ENCODE measurements at places on chromosomes 12 and 14. TPM values are rescaled to one million over a fixed set of nuclear protein-coding genes. Genes with fewer than 3 reads are reported as not detected.
A peak's percentile ranks its signal among the peaks of the same experiment; 100 is the strongest.

ZFHX2 gene
- 1.3 TPM for total RNA-seq

CHD8 gene
- total RNA-seq: 84.3 TPM

SLC6A15 gene
- 0.25 TPM for total RNA-seq

DDN gene
- total RNA-seq: 0.48 TPM

DNA sequence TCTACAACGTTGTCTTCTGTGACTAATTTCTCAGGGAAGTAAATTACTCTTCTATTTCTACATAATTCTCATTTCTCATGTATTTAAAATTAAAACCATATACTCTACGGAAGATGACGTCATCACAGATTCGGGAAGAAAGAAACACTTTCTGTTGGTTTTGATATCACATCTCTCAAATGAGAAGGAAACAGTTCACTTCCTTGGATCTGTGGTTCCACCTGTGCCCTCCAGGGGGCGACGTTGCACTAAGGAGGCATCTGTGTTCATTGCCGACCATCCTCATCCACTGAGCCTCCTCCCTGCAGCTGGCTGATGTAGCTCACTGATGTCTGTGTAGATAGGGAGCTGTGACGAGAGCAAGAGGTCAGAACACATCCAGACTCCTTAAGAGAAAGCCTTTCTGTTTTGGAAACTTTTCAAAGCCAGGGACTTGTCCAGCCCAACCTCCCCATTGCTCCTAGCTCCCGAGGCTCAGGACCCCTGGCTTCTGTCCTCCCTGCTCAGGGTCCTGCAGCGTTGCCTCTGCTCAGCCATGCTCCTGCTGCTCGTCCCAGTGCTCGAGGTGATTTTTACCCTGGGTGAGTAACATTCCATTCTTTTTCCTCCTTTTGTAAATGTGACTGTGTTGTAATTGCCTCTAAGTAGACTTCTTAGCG, 172.7 kb upstream of the OR4E1 start:
- peaks cover 23% of the 10 kb centered on the region for H3K36me3 ChIP-seq
- H3K4me1 ChIP-seq: peaks cover 12% of the 10 kb centered on the region
- H3K27ac ChIP-seq: peak overlapping the region; percentile 87
- DNase-seq: peak; percentile 86
- peak overlapping the region; percentile 84 for H3K4me3 ChIP-seq
- peaks cover 13% of the 10 kb centered on the region for H3K27me3 ChIP-seq

B4GALNT1 gene
- total RNA-seq: 1.5 TPM

C12orf50 gene
- total RNA-seq: 0.11 TPM

BLOC1S1 gene
- total RNA-seq: 107 TPM

PNN gene
- 87.8 TPM for total RNA-seq

DNA sequence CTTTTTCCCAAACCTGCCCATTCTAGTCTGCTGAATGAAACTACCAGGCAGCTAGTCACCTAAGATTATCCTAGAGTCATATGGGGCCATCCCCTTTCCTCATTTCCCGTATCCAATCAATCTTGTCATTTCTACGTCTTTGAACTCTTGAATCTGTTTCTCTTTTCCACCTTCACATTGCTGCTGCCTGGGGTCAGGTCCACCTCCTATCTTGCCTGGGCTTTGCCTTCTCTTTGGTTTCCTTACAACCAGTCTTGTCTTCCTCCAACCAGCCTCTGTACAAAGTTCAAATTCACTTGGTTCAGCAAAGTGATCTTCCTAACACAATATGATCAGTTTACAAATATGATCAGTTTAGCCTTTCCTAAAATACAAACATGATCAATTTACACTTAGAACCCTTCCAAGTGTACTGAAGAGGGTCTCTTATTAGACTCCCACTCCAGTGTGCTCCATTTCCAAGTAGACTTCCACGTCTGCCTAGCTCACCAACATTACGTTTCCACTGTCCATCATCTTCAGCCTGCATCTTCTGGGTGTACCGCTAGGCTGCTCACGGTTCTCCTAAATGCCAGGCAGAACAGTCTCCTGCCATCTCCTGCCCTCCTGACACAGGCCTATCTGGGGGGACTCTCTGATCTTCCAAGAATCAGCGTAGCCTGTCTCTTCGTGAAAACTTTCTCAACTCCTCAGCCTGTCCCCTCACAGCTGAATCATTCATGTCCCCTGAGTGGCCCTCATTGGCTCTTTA, 4.1 kb upstream of the ACVR1B start:
- H3K4me1 ChIP-seq: peaks cover 4% of the 10 kb centered on the region
- no peaks in the 10 kb centered on the region for H3K36me3 ChIP-seq
- no peak for DNase-seq
- no peak overlapping the region for H3K27ac ChIP-seq
- peaks cover 13% of the 10 kb centered on the region for H3K27me3 ChIP-seq

- DNase-seq: no peak
- H3K4me3 ChIP-seq: no peak overlapping the region
- no peaks in the 10 kb centered on the region for H3K36me3 ChIP-seq
- no peaks in the 10 kb centered on the region for H3K4me1 ChIP-seq
- no peak overlapping the region for H3K27ac ChIP-seq
Measured at GRCh38 chr14:24870949-24871701, 178.8 kb downstream of the STXBP6 start.

- H3K36me3 ChIP-seq: no peaks in the 10 kb centered on the region
- no peak overlapping the region for H3K27ac ChIP-seq
- DNase-seq: no peak
- no peak overlapping the region for H3K4me3 ChIP-seq
- peaks cover 2% of the 10 kb centered on the region for H3K27me3 ChIP-seq
Measured at GRCh38 chr12:51806896-51807295, 41.6 kb downstream of the FIGNL2 start.

- H3K27ac ChIP-seq: no peak overlapping the region
- peaks cover 2% of the 10 kb centered on the region for H3K36me3 ChIP-seq
- H3K27me3 ChIP-seq: no peaks in the 10 kb centered on the region
- no peak overlapping the region for H3K4me3 ChIP-seq
- peaks cover 3% of the 10 kb centered on the region for H3K4me1 ChIP-seq
- no peak for DNase-seq
Measured at GRCh38 chr12:68435816-68436215, 103.7 kb upstream of the MDM1 start.

DNA sequence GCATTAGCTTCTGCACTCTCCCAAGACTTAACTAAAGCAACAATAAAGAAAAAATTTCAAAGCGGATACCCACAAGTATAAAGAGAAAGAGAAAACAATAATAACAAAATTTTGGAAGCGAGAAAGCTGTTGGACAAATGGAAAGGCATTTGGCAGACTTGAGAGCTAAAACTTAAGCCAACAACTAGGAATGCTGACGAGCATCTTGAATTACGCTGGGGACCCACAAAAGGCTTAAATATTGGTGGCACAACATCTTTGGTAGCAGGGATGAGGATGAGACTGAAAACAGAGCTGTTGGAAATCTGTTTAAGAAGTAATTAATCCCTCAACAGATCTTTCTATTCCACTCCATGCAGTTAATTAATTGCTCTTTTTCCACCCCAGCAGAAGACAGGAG, 49.8 kb downstream of the LLPH start:
- peaks cover 15% of the 10 kb centered on the region for H3K27me3 ChIP-seq
- no peak for DNase-seq
- H3K4me3 ChIP-seq: no peak overlapping the region
- no peak overlapping the region for H3K27ac ChIP-seq

KCNH3 gene
- total RNA-seq: 2.4 TPM

DNA sequence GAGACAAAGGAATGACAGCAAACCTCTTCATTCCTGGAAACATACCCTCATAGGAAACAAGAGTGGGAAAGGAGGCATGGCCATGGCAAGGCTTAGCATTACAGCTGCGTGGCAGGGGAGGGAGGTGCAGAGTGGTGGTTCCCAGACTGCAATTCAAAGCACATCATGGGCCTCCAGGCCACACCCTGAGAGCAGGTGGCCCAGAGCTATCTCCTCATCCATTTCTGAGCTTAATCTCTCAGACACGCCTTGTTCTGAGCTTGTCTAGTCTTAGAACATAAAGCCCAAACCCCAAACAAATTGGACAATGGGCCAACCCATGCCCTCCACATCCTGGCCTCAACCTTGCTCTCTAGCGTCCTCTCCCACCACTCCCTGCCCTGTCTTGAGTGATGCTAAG, 5.9 kb upstream of the KRT3 start:
- no peak overlapping the region for H3K4me3 ChIP-seq
- no peak overlapping the region for H3K27ac ChIP-seq
- DNase-seq: no peak
- no peaks in the 10 kb centered on the region for H3K4me1 ChIP-seq

DNA sequence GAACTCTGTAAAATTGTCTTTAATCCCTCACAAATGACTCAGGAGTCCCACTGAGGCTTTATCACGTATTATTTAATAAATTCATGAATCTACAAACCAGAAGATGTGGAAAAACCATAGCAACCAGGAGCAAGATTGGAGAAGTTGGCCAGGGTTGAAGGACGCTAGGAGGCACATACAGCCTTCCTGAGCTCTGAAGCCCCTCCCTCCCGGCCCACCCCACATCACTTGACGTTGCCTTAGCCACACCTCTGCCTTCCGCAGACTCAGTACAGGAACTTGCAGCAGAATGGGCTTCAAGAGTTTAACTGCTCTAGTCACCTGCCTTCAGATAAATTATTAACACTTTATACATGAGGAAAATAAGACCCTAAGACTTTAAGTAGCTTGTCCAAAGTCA, 33.9 kb downstream of the SLC35F4 start:
- no peaks in the 10 kb centered on the region for H3K4me1 ChIP-seq
- H3K27me3 ChIP-seq: peaks cover 4% of the 10 kb centered on the region
- H3K4me3 ChIP-seq: no peak overlapping the region
- DNase-seq: no peak
- H3K36me3 ChIP-seq: no peaks in the 10 kb centered on the region

DNA sequence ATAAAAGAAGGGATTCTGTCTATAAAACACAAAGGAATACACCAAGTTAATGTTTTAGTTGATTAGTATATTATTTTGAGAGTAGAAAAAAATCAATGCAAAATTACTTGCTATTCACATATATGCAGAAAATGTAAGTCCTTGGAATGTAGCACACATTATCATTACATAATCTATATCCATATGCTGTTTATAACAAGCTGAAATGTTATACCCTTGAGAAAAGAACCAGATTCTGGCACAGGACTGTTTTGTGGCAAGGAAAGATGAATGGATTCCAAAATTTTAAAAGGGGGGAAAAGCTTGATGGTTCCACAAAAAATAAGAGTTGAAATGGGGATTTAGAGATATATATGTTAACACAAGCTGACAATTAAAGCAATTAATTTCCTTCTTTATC, 153.6 kb downstream of the MSRB3 start:
- DNase-seq: no peak
- H3K4me3 ChIP-seq: no peak overlapping the region
- H3K36me3 ChIP-seq: no peaks in the 10 kb centered on the region
- peaks cover 2% of the 10 kb centered on the region for H3K27me3 ChIP-seq
- no peak overlapping the region for H3K27ac ChIP-seq
- no peaks in the 10 kb centered on the region for H3K4me1 ChIP-seq

GRCh38 chr14:61881046-61881445, 118.8 kb downstream of the SNAPC1 start:
- H3K4me1 ChIP-seq: no peaks in the 10 kb centered on the region
- H3K4me3 ChIP-seq: no peak overlapping the region
- H3K27me3 ChIP-seq: peaks cover 41% of the 10 kb centered on the region
- DNase-seq: no peak

TSHR gene
- not detected for total RNA-seq

GPR135 gene
- total RNA-seq: 0.98 TPM

- DNase-seq: no peak
- peaks cover 27% of the 10 kb centered on the region for H3K36me3 ChIP-seq
- H3K4me3 ChIP-seq: no peak overlapping the region
- no peaks in the 10 kb centered on the region for H3K4me1 ChIP-seq
- H3K27me3 ChIP-seq: no peaks in the 10 kb centered on the region
Measured at GRCh38 chr12:6987956-6988553, 17.3 kb downstream of the EMG1 start.

OASL gene
- 13.9 TPM for total RNA-seq

CD163 gene
- not detected for total RNA-seq

- H3K27me3 ChIP-seq: no peaks in the 10 kb centered on the region
- no peaks in the 10 kb centered on the region for H3K4me1 ChIP-seq
- no peaks in the 10 kb centered on the region for H3K36me3 ChIP-seq
- H3K4me3 ChIP-seq: no peak overlapping the region
- DNase-seq: no peak
- no peak overlapping the region for H3K27ac ChIP-seq
Measured at GRCh38 chr12:78239544-78239943, 408.9 kb downstream of the NAV3 start.

- DNase-seq: peak; percentile 8
- no peak overlapping the region for H3K4me3 ChIP-seq
- H3K4me1 ChIP-seq: no peaks in the 10 kb centered on the region
- no peak overlapping the region for H3K27ac ChIP-seq
- H3K36me3 ChIP-seq: no peaks in the 10 kb centered on the region
- no peaks in the 10 kb centered on the region for H3K27me3 ChIP-seq
Measured at GRCh38 chr12:82019533-82019932, 260.4 kb upstream of the PPFIA2 start.

GRCh38 chr14:56687123-56687522, 107.5 kb downstream of the TMEM260 start:
- no peaks in the 10 kb centered on the region for H3K4me1 ChIP-seq
- H3K4me3 ChIP-seq: no peak overlapping the region
- no peaks in the 10 kb centered on the region for H3K27me3 ChIP-seq
- H3K27ac ChIP-seq: no peak overlapping the region

FGD6 gene
- total RNA-seq: 1.3 TPM

GRCh38 chr12:42534184-42534838, 55.2 kb downstream of the PRICKLE1 start:
- no peaks in the 10 kb centered on the region for H3K36me3 ChIP-seq
- no peak overlapping the region for H3K4me3 ChIP-seq
- no peak overlapping the region for H3K27ac ChIP-seq
- peaks cover 11% of the 10 kb centered on the region for H3K27me3 ChIP-seq
- no peak for DNase-seq

- H3K4me1 ChIP-seq: no peaks in the 10 kb centered on the region
- H3K4me3 ChIP-seq: no peak overlapping the region
- DNase-seq: no peak
- H3K27me3 ChIP-seq: peaks cover 2% of the 10 kb centered on the region
- no peaks in the 10 kb centered on the region for H3K36me3 ChIP-seq
- H3K27ac ChIP-seq: no peak overlapping the region
Measured at GRCh38 chr14:104334424-104335161, 196.2 kb downstream of the KIF26A start.

DNA sequence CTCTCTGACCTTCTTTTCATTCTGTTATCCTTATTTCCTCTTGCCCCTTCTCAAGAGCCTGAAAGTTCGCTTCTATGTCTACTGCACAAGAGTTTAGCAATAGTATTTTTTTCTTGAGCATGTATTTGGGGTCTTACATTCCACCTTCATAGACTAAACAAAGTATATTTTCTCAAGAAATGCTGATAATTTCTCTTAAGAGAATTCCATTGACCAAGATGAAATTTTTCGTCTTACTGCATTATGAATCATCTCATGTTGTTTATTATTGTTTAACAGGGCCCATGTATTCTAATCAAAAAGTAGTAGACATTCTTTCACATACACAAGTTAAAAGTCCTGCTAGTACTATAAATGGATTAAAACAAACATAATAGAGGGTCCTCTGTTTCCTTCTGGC, 219.3 kb downstream of the C12orf50 start:
- H3K27ac ChIP-seq: no peak overlapping the region
- no peaks in the 10 kb centered on the region for H3K27me3 ChIP-seq
- no peak for DNase-seq
- H3K4me1 ChIP-seq: no peaks in the 10 kb centered on the region

All from activated CD4-positive, alpha-beta T cell treated with anti-CD3 and anti-CD28 coated beads for 36 hours (primary cell).